ENCODE measurements at places on chromosomes 2 and 18. TPM values are rescaled to one million over a fixed set of nuclear protein-coding genes. Genes with fewer than 3 reads are reported as not detected.

Gene CLEC4F
- not detected for polyA plus RNA-seq

Gene LONRF2
- polyA plus RNA-seq, result 0.83 TPM

Gene ATOH8
- 3.9 TPM for polyA plus RNA-seq

Gene PTPRM
- polyA plus RNA-seq, result 81.1 TPM

Measured in AG04450 (cell line).